ENCODE measurements at places on chromosomes 16 and 17. TPM values are rescaled to one million over a fixed set of nuclear protein-coding genes. Genes with fewer than 3 reads are reported as not detected.

BCL6B gene
- total RNA-seq = not detected

CD300H gene
- total RNA-seq = 0.73 TPM

SLC5A10 gene
- 0.10 TPM for total RNA-seq

FNDC8 gene
- not detected for total RNA-seq

KCNJ12 gene
- 0.10 TPM for total RNA-seq

OTOP3 gene
- total RNA-seq = not detected

RNF222 gene
- 0.73 TPM for total RNA-seq

MEFV gene
- total RNA-seq = 26.7 TPM

CCL8 gene
- not detected for total RNA-seq

WFDC1 gene
- 0.10 TPM for total RNA-seq

SLC35G6 gene
- not detected for total RNA-seq

SLC2A4 gene
- total RNA-seq = not detected

TNS4 gene
- 0.21 TPM for total RNA-seq

WWP2 gene
- total RNA-seq = 42.5 TPM

PLSCR3 gene
- 21.6 TPM for total RNA-seq

RECQL5 gene
- total RNA-seq = 7.8 TPM

SAP30BP gene
- 105 TPM for total RNA-seq

GGA3 gene
- total RNA-seq = 36.9 TPM

ANKRD11 gene
- 110 TPM for total RNA-seq

LAT gene
- total RNA-seq = 34.0 TPM

KRTAP2-3 gene
- not detected for total RNA-seq

IL21R gene
- total RNA-seq = 21.1 TPM

STAC2 gene
- total RNA-seq = not detected

CAPNS2 gene
- total RNA-seq = not detected

COG7 gene
- total RNA-seq = 8.0 TPM

OR1F1 gene
- not detected for total RNA-seq

SEBOX gene
- not detected for total RNA-seq

HS3ST3A1 gene
- 1.7 TPM for total RNA-seq

PRKCA gene
- total RNA-seq = 35.6 TPM

KRTAP3-2 gene
- total RNA-seq = not detected

MMP2 gene
- 0.10 TPM for total RNA-seq

ANKRD40CL gene
- total RNA-seq = 0.21 TPM

MRPL10 gene
- total RNA-seq = 35.2 TPM

VPS4A gene
- 35.5 TPM for total RNA-seq

MT1G gene
- not detected for total RNA-seq

OR1A1 gene
- not detected for total RNA-seq

CA5A gene
- under 0.01 TPM for total RNA-seq

TLCD3A gene
- total RNA-seq = 0.31 TPM

OTOP2 gene
- not detected for total RNA-seq

CDRT15L2 gene
- not detected for total RNA-seq

PRDM7 gene
- total RNA-seq = not detected

SCGB1C2 gene
- total RNA-seq = not detected

KRTAP4-5 gene
- total RNA-seq = not detected

RAB11FIP4 gene
- 48.0 TPM for total RNA-seq

NKD1 gene
- 1.2 TPM for total RNA-seq

KRTAP1-1 gene
- total RNA-seq = not detected

CNGB1 gene
- not detected for total RNA-seq

SRL gene
- total RNA-seq = under 0.01 TPM

HCRT gene
- total RNA-seq = not detected

TBX4 gene
- under 0.01 TPM for total RNA-seq

NACA2 gene
- total RNA-seq = 0.31 TPM

MT1E gene
- total RNA-seq = 1.7 TPM

DOC2B gene
- 0.10 TPM for total RNA-seq

MEIOB gene
- total RNA-seq = not detected

CISD3 gene
- total RNA-seq = 1.8 TPM

RND2 gene
- 0.10 TPM for total RNA-seq
